NCI-H1092 (cell line): ENCODE measurements at places on chromosomes 11 and 22.

DNA sequence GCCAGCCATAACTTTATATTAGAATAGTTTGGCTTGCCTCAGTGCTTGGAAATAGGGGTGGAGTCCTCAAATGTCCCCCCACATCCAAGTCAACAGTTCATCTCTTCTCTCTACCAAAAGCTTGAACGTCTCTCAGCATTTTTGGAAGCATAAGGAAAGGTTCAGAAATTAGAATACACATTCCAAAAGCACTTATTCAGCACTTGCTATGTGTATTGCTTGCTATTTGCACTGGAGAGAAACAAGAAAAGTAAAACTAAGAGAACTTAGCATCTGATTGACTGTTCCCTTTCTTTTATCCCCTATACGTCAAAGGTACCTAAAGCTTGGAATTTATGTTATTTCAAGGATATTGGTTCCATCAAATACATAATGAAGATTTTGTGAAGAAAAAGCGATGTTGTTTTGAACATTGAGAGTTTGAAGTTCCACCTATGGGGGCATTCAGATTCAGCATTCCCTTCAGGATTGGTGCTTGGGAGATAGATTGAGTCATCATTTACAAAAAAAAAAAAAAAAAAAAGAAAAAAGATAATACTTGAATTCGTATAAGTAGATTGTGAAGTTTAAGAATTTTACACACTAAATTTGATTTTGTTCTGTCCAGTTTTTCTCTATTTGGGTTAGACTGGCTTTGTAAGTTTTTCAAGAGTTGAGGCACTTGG lies 1.3 kb downstream of the TBRG1 start:
- no peak for DNase-seq

- DNase-seq = peak; percentile 90
Measured at GRCh38 chr11:71139516-71140205, 112.7 kb downstream of the SHANK2 start.

GRCh38 chr22:19941365-19942082 lies at the start of the genes COMT and TXNRD2:
COMT (plus strand) TSS chr22:19941772; CDS start chr22:19962527, 20,755 bp downstream.
TXNRD2 (minus strand) TSS chr22:19941818; CDS start chr22:19941803, 15 bp downstream.
- peak; percentile 49 for DNase-seq

GRCh38 chr11:75632962-75633361 lies 35.9 kb downstream of the MAP6 start:
- no peak for DNase-seq

GRCh38 chr11:7143908-7144307 lies 55.1 kb downstream of the RBMXL2 start:
- no peak for DNase-seq

- DNase-seq = no peak
Measured at GRCh38 chr22:36153501-36154422, 6.8 kb downstream of the APOL3 start.

DNA sequence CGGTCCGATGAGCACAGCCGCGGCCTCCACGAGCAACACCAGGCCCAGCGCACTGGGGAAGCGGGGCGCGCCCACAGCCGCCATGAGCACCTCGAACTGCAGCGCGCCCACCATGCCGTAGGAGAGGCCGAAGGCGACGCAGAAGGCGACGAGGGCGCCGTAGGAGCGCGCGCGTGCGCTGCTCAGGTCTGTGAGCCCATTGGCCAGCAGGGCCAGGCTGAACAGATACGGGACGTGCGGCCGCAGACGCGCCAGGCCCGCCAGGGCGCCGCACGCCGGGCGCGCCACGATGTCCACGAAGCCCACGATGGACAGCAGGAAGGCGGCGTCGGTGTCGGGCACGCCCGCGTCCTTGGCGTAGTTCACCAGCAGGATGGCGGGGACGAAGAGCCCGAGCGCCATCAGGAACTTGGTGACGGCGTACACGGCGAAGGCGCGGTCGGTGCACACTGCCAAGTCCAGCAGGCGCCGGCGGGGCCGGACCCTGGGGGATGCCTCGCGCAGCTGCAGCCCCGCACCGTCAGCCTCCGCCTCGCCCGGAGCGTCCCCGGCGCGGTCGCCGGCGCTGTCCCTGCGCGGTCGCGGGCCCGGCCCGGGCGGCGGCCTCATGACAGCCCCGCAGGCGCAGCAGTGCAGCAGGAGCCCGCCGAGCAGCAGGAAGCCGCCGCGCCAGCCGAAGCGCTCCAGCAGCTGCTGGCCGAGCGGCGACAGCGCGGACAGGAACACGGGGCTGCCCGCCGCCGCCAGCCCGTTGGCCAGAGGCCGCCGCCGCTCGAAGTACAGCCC lies 2.9 kb downstream of the SLC16A8 start:
- DNase-seq = no peak
